ENCODE measurements at places on chromosomes 6 and 20.

- no peak for DNase-seq
These were observed 391.8 kb downstream of the ARHGAP18 start for GRCh38 chr6:129317931-129318820.

GRCh38 chr6:119108076-119108475 is 29.6 kb upstream of the FAM184A start:
- no peak for DNase-seq

DNA sequence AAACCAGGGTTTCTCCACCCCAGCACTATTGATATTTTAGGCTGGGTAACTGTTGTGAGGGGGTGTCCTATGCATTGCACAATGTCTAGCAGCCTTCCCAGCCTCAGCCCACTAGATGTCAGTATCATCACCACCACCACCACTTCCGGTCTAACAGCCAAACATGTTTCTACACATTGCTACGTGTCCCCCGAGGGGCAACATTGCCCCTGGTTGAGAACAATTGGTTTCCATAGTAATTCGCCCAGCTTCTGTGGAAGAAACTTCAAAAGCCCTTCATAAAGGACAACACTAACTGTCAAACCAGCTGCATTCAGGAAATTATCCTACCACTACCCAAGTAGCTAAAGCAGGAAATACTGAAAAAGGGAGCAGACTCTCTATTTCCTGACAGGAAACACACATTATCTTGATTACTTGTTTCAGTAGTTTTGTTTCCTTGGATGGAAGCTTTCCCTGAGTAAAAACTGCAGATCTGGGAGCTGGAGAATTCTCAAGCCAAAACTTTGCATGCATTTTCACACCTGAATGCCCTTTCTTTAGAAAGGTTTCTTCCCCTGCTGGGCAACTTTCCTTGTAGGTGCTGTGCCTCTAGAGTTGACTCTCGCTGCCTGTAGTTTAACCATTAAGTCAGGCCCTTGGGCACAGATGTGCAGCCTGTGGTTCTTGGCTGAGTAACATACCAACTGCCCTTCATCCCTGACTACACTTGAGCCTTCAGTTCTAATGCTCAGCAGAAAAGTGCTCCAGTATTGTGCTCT is 23.6 kb downstream of the PKHD1 start:
- DNase-seq, result no peak

GRCh38 chr20:62980380-62980960 is 26.3 kb downstream of the BHLHE23 start:
- no peak for DNase-seq

DNA sequence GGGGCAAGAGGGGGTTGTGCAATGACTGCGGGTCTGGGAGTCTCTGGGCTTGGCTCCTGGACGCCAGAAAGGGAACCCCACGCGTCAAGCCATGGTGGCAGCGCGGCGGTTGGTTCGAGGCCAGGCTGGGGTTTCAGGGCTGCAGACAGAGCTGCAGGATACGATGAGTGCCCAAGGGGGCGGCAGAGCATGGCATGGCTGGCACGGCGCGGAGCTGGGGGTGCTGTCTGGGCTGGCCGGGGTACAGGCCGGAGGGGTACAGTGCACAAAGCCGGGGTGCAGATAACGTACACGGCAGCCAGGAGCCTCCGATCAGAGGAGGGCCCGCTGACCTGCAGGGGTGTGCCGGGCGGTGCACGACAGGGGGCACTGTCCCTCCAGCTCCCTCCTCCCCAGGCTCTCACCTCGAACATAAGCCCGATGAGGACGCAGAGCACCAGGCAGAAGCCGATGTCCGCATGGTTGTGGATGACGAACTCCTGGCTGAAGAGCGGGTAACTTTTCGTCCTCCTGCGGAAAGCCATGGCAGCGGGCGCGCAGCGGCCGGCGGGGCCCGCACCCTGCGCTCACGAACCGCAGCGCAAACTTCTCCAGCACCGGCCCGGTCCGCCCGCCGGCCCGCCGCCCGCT is 353 bp downstream of the TRAM2 start:
- DNase-seq, result no peak

GRCh38 chr20:60262967-60263603 is 304.9 kb downstream of the CDH26 start:
- no peak for DNase-seq

DNA sequence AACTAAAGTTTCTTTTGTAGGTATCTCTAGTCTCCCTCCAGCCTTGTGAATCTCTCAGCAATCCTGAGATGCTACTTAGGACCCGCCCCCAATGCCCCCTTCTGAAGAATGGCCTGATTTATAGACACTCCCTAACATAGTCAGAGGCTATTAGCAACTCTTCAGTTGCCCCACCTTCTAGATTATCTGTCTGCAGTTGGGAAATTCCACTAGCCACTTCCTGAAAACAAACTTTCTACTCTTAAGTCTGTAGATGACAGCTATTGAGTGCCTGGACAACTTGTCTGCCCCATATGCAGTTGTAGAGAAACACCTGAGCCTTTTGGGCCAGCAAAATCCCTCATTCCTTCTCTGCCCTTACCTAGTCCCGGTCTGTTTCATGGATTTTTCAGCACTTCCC is 188.2 kb upstream of the PREP start:
- no peak for DNase-seq

DNA sequence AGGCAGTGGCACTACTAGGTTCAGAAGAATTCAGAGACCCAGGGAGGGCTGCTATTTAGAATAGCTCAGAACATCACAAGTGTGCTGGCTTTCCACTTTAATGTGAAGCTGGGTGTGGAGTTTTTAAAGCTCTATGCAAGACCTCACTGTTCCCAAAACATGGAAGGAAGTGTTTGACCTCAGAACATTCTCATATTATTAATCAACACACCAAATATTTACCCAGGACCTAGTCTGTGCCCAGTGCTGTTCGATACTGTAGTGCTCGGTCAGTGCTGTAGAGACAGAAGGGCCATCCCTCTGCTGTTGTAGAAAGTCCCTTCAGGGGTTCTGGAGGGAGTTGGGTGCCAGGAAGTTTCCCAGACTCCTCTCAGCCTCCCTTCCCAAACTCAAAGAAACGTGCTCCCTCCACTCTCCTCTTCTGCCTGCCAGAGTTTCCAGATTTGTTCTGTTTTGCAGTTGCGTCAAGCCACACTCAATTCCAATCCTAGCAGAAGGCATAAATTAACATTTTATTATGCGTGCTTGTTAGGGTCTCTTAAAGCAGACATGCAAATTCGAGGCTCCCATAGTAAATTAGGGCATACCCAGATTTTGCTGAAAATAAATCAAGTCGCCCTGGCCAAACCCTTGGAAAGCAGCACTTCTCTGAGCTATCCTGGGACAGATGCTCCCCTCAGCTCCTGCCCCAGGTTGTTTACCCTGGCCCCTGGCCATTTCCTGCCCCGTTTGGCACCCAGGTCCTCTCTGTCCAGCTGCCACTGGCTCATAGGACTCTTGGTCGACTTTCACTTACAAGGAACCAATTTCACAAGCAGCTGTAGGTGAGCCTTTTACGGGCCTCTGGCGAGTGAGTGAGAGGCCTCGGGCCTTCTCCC is 248.6 kb downstream of the HIVEP2 start:
- peak; percentile 79 for DNase-seq

- DNase-seq, result no peak
These were observed 373.1 kb downstream of the CD109 start for GRCh38 chr6:74069089-74069581.

- DNase-seq, result peak; percentile 16
These were observed 202.6 kb downstream of the TMEM242 start for GRCh38 chr6:157120534-157121232.

GRCh38 chr6:48834706-48835105 is 628.3 kb downstream of the MMUT start:
- DNase-seq, result no peak

GRCh38 chr20:1440024-1440423 is 26.6 kb downstream of the NSFL1C start:
- no peak for DNase-seq

- DNase-seq, result no peak
These were observed 117.0 kb downstream of the FARS2 start for GRCh38 chr6:5378331-5378730.

- DNase-seq, result no peak
These were observed 46.7 kb downstream of the RALGAPA2 start for GRCh38 chr20:20665606-20666332.

- DNase-seq, result no peak
These were observed 102.2 kb upstream of the PTCHD4 start for GRCh38 chr6:48213076-48213788.

DNA sequence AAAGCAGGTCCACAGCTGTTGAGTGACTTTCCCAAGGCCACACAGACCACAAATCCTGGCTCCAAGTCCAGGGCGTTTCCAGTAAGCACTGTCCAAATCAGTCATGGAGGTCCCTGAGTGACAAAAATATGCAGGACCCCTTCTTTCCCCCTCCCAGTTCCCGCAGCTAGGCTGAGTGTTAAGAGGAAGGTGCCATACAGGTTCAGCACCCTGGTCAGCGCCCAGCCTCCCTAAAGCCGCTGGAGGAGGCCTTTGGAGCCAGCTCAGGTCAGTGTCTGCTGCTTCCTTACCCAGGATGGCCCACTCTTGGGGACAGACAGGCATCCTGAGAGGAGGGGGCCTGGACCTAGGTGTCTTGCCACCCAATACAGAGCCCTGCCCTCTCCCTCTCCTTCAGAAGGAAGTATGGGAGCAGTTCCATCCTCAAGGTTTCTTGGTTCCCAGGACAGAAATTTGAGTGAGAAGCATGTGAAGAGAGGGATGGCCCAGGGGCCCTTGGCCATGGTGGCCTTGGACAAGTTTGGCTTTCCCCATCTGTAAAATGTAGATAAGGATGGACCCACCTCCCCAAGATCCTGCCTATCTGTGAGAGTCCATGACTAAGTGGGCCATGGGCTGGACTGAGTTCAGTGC is 13.2 kb downstream of the TMEM74B start:
- DNase-seq, result no peak

- DNase-seq, result no peak
These were observed 553.6 kb upstream of the MAP3K7 start for GRCh38 chr6:91140449-91140848.

DNA sequence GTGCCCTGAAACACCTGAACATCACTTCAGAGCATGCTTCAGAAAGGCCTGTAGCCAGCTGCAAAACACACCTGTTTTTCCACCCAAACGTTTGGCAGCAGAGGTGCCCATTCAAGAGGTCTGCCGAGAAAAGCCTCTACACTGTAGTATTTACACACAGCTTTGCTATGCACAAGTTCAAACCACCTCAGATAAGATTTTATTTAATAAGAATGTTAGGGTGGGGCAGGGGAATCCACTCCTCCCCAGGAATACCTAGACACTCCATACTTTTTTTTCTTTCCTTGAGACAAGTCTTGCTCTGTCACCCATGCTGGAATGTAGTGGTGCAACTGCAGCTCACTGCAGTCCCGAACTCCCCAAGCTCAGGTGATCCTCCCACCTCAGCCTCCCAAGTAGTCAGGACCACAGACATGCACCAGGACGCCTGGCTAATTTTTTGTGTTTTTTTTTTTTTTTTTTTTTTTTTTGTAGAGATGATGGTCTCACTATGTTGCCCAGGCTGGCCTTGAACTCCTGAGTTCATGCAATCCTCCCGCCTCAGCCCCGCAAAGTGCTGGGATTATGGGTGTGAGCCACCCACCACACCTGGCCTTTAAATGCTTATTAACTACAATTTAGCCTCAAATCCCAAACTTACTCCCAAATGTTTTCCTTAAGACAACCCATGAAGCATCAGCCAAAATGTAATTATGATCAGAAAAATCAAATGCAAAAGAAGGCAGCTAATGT is 9.7 kb downstream of the MRPL14 start:
- no peak for DNase-seq

DNA sequence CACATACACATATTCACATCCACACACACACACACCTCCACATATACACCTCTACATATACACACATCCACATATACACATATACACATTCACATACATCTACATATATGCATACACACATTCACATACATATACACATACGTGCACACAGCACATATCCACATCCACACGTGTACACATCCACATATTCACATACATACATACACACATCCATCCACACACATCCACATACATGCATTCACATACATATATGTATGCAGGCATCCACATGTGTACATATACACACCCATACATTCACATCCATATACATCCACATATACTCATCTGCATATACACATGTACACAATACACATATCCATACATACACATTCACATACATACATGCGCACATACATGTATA is 25.6 kb upstream of the NKX2-2 start:
- no peak for DNase-seq

- DNase-seq, result no peak
These were observed 7.8 kb downstream of the SGK1 start for GRCh38 chr6:134309983-134310605.

- no peak for DNase-seq
These were observed 29.5 kb downstream of the FLRT3 start for GRCh38 chr20:14307956-14308355.

GRCh38 chr20:11204926-11205768 is 531.3 kb upstream of the JAG1 start:
- peak; percentile 72 for DNase-seq

DNA sequence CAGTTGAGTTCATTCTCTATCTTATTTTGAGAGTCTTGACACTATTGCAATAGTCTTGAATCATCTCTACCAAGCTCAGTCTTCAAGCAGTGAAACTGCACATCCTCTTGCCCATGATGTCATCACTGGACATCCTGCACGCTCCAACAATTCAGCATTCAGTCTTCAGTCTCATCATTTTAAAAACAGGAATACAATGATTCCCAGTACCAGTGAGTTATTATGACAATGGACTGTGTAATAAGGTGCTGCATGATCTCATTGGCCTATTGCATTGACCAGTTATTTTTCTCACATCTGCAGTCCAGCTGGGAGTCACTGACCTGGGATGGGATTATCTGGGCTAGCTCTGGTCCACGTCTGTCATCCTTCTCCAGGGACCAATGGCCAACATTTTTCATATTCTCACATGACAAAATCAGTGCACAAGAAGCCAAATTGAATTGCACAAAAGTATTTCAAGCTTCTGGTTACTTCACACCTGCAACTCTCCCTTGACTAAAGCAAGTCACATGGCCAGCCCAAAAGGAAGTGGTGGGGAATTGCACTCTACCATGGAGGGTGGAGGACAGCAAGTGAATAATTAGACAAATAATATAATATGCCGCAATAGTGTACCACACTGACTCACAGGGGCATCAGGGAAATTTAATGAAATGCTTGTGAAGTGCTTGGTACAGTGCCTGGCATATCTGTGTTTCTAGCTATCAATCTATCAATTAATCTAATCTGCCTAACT is 6.4 kb upstream of the CST2 start:
- no peak for DNase-seq

GRCh38 chr20:31637660-31638059 is at the start of gene COX4I2:
Gene COX4I2, plus strand, starts transcription at chr20:31637912. Its CDS starts 1,106 bp downstream, at chr20:31639018.
- no peak for DNase-seq

- no peak for DNase-seq
These were observed 371.0 kb downstream of the TAF4 start for GRCh38 chr20:61694682-61695081.

All from prostate gland (tissue), 2 donors.